ENCODE measurements at places on chromosomes 5 and 9. TPM values are rescaled to one million over a fixed set of nuclear protein-coding genes. Genes with fewer than 3 reads are reported as not detected.

- no peak overlapping the region for H3K4me3 ChIP-seq
- peaks cover 11% of the 10 kb centered on the region for H3K27me3 ChIP-seq
- H3K27ac ChIP-seq: no peak overlapping the region
- DNase-seq: no peak
Observed at GRCh38 chr5:139705655-139706587, 57.8 kb downstream of the CXXC5 start.

FAXDC2 gene
- total RNA-seq: 7.0 TPM

DNA sequence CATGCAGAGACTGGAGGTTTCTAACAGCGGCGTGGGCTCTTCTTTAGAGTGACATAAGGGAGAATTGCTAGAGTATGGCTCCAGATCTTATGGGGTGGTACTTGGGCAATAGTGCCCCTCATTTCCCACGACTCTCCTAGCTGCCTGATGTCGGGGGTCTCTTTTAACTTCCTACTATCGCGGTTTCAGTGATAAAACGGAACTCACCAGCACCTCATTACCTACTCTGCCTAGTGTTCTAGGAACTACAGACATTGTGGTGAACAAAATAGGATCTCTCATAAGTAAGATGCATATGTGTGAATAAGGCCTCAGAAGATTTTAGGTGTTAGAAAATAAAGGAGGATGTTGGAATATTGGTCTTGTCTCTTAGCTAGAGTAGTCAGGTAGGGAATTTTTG lies 1.1 kb downstream of the ICE1 start:
- no peaks in the 10 kb centered on the region for H3K36me3 ChIP-seq
- H3K27ac ChIP-seq: no peak overlapping the region
- DNase-seq: no peak
- peak overlapping the region; percentile 98 for H3K4me3 ChIP-seq

SLC27A6 gene
- total RNA-seq: 0.67 TPM

- H3K4me1 ChIP-seq: no peaks in the 10 kb centered on the region
- no peak overlapping the region for H3K27ac ChIP-seq
- no peak for DNase-seq
- no peak overlapping the region for H3K4me3 ChIP-seq
Observed at GRCh38 chr5:127987354-127988145, 96.0 kb upstream of the SLC12A2 start.

- H3K4me1 ChIP-seq: no peaks in the 10 kb centered on the region
- H3K4me3 ChIP-seq: no peak overlapping the region
- peaks cover 6% of the 10 kb centered on the region for H3K27me3 ChIP-seq
- no peak overlapping the region for H3K27ac ChIP-seq
Observed at GRCh38 chr5:180596668-180597231, 5.5 kb upstream of the SCGB3A1 start.

Measured in colonic mucosa (tissue), 4 donors.